ENCODE measurements at places on chromosomes 5 and 9.
A peak's percentile ranks its signal among the peaks of the same experiment; 100 is the strongest.

GRCh38 chr9:22030101-22030598 lies 21.0 kb upstream of the CDKN2B start:
- DNase-seq = no peak

DNA sequence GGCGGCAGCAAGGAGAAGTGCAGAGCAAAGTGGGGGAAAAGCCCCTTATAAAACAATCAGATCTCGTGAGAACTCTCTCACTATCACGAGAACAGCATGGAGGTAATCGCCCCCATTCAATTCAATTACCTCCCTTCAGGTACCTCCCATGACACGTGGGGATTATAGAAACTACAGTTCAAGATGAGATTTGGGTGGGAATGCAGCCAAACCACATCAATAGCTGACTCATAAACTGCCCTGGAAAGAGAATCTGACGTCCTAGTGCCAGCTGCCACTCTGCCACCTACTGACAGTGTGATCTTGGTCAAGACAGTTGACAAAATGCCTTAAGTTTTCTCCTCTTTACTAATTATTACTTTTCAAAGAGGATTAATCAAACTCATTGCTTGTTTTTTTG lies 128.3 kb downstream of the GPBP1 start:
- peak; percentile 6 for DNase-seq

DNA sequence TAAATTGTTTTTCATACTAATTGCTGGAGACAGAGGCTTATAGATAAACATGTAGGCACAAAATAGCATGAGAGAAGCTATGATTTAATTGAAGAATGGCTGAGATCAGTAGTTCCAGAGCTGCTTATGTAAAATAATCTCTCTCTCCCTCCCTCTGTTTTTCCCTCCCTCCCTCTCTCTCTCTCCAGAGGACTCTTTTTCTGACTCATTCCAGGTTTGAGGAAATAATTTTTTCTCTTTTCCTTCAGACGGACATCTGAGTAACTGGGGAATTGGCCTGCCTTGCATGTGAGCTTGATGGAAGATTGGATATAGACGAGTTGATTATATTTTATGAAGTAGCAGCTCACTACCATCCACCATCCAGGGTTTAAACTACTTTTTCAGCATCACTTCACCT lies 35.5 kb downstream of the KCTD16 start:
- DNase-seq = no peak

DNA sequence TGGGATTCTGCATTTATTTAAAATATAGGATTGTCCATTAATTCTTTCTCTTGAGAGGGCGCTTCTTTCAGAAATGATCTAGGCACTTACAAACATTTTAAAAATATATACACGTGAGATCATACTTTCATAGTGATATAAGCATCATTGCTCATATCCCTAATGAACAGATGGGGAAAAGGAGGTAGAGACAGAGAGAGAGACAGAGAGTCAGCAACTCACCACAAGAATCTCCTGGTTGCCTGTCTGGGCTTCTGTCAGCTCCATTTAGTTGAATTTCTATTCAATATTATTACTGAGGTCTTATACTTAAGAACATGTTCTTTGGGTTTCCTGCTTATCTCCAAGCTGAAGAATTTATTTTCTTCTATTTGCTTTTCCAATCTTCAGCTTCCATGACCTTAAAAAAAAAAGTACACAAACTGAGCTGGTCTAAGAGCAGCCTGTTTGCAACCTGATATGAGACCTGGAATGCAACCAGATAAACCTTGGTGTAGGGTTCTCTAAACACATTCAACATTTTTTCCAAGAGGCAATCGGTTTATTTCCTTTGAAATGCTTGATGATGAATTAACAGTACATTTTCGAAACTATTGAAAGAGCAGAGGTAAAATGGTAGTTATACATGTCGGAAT lies 51.6 kb upstream of the LIFR start:
- no peak for DNase-seq

DNA sequence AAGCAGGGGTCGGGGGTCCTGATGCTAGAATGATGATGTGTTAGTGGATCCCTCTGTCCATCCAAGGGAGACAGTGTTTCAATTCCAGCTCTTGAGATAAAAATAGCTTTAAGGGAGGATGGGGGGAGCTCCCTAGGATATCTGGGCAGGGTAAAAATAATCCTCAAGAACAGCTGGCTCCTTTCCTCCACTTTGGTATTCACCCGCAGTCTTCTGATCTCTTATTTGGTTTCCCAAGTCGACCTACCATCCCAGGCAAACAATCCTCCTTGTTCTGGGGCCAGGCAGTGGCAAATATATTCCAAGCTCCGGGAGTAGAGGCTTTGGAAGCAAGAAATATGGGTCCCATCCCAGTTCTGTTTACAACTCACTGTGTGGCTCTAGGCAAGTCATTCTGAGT lies 14.5 kb upstream of the COL27A1 start:
- DNase-seq = no peak

GRCh38 chr5:10621832-10622231 lies 58.0 kb downstream of the ANKRD33B start:
- DNase-seq = no peak

DNA sequence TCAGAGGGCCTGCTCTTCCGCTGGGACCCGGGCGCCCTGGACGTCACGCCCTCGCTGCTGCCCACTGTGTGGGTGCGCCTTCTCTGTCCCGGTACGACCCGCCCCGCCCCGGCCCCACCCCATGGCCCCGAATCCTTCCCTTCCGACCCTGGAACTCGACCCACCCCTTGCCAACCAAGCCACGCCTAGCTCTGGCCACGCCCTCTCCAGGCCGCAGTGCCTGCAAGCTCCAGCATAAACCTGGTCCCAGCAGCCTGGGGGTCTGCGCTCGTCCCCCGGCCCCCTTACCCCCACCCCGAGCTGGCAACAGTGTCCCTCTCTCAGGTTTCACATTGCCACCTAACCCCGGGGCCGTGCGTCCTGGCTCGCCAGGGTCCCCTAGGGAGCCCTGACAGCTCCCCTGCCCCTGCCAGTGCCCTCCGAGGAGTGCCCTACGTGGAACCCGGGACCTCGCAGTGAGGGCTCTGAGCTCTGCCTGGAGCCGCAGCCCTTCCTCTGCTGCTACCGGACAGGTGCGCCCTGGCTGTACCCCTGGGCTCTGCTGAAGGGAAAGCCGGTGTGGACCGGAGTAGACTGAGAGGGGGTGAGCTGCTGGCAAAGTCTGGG lies 3.4 kb downstream of the ADGRD2 start:
- DNase-seq = no peak

GRCh38 chr5:158832731-158833130 lies 267.0 kb downstream of the EBF1 start:
- DNase-seq = no peak

DNA sequence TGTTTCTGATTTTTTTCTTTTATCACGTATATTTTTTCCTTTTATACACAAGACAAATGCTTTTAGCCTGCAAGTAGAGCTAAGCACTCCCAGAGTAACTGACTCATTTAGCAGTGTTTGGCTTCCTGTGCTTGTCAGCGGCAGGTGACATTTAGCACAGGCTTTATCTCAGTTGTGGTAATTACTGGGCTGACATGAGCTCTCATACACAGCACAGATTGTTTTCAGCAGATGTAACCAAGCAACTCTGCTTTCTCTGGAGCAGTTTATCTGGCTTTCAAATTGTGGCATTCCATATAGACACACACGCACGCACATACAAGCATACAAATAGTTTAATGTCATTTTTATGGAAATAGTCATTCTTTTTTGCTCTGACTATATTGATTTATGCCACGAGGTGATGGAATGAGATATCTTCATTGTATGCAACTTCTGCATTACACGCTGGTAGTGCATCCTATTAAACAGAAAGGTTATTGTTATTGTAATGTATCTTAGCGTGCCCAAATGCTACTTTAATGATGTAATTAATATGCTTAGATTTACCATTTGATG lies 379.0 kb upstream of the GRAMD2B start:
- no peak for DNase-seq

GRCh38 chr5:95631991-95632675 lies 12.2 kb downstream of the GPR150 start:
- DNase-seq = peak; percentile 59

- DNase-seq = no peak
These were observed 139.4 kb downstream of the DAB2IP start for GRCh38 chr9:121790841-121791240.

- DNase-seq = no peak
These were observed 2.7 kb downstream of the SLIT3 start for GRCh38 chr5:169298193-169298592.

- DNase-seq = no peak
These were observed 28.8 kb upstream of the CAVIN4 start for GRCh38 chr9:100549048-100549447.

GRCh38 chr5:11292648-11293356 lies 531.8 kb upstream of the DAP start:
- DNase-seq = no peak

DNA sequence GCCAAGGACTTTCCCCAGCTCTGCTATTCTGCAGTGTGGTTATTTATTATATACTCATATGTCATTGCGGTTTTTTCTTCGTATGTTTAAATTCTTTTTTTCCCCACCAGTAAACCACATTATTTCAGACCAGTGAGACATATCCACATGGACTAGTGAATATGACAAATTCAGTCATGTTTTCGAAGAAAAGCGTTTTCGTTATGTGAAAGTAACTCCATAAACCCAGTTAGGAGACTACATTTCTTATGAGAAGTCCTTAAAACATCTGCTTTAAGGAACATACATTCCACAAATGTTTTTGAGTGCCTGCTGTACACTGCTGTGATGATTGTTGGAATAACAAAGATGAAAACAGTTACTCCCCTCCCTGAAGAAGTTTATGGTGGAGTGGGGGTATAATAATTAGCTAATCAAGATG lies 591.8 kb upstream of the CLINT1 start:
- no peak for DNase-seq

DNA sequence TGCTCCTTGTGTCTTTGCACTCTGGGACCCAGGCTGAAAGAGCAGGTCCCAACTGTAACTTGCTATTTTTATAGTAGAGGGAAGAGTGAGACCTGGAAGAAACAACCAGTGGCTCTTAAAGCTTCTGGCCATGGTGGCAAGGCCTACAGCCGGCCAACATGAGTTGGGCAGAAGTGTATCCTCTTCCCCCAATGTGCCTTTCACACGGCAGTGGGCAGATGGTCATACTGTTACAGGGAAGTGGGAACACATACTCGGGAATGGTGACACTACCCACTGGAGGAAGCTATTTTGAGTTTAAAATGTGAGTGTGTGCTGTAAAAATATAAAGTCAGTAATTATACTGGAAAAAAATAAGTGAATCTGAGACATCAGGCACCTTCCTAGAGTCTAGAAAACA lies 116.0 kb downstream of the MVB12B start:
- DNase-seq = no peak

GRCh38 chr5:170307575-170308465 lies 10.2 kb upstream of the LCP2 start:
- no peak for DNase-seq

DNA sequence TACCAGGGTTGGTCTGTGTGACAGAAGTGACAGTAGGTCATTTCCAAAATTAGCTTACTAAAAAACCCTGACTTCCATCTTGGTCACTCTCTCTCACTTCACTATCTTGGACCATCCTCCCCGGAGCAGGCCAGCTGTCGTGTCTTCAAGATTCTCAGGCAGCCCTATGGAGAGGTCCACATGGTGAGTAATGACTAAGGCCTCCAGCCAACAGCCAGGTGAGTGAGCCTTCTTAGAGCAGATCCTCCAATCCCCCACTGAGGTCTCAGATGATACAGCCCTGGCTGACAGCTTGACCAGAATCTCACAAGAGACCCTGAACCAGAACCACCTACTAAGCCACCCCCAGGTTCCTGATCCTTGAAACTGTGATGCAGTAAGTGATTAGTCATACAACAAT lies 92.0 kb downstream of the DCP2 start:
- no peak for DNase-seq

DNA sequence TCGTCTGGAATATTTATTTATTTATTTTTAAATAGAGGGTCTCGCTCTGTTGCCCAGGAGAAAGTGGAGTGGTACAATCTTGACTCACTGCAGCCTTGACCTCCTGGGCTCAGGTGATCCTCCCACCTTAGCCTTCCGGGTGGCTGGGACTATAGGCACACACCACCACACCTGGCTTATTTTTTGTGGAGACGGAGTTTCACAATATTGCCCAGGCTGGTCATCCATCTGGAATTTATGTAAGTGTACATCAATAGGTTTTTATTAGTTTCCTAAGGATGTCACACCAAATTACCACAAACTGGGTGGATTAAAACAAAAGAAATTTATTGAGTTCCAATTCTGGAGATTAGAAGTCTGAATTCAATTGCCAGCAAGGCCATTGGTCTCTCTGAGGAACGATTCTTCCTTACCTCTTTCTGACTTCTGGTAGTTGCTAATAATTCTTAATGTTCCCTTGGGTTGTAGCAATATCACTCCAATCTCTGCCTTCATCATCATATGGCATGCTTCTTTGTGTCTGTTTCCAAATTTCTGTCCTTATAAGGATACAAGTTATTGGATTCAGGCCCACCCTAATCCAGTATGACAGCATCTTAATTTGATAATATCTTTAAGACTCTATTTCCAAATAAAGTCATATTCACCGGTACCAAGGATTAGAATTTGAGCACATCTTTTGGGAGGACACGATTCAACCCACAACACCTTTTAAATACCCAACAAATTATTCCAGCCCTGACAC lies 16.3 kb upstream of the RAD23B start:
- DNase-seq = no peak

DNA sequence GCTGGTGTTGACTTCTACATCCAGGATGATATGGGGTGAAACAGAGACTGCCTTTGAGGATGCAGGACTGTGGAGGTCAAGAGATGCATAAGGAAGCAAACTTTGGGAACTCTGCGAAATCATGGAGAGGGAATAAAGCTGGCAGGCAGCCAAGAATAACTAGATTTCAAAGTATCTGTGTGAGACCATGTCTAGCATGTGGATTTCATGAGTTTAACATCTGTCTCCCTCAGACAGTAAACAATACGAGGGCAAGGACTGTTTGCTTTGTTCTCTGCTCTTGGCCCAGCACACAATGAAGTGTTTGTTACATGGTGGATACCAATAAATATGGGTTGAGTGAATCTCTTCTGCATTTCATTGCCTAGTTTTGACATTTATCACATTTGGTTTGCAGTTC lies 71.3 kb downstream of the RASEF start:
- DNase-seq = no peak

DNA sequence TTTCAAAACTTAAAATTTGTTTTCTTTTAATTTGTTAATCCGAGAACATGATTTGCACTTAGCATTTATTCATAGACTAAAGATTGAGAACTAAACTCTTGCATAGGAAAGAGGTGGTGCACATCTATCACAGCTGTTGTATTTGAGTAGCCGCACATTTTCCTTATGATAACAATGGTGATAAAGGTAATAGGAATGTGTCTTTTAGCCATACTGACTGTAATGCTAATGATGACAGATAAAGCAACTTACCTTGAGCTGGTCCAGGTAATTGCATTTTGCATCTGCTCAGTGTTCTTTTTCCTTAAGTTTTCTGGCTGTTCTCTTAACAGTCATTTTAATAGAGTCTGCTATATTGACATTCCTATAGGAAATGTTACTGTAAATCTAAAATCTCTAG lies 19.0 kb downstream of the PHAX start:
- DNase-seq = no peak

GRCh38 chr5:167853421-167853820 lies 438.0 kb upstream of the WWC1 start:
- DNase-seq = no peak

- no peak for DNase-seq
These were observed 9.1 kb upstream of the MVB12B start for GRCh38 chr9:126317513-126317912.

GRCh38 chr5:133751846-133752245 lies 139.5 kb upstream of the FSTL4 start:
- no peak for DNase-seq

Measured in T follicular helper cell (primary cell).